Ecto neural progenitor cell (in vitro differentiated cells): ENCODE measurements at places on chromosomes 4 and X.

- no peak for DNase-seq
These were observed 59.1 kb downstream of the EDNRA start for GRCh38 chr4:147539959-147540358.

DNA sequence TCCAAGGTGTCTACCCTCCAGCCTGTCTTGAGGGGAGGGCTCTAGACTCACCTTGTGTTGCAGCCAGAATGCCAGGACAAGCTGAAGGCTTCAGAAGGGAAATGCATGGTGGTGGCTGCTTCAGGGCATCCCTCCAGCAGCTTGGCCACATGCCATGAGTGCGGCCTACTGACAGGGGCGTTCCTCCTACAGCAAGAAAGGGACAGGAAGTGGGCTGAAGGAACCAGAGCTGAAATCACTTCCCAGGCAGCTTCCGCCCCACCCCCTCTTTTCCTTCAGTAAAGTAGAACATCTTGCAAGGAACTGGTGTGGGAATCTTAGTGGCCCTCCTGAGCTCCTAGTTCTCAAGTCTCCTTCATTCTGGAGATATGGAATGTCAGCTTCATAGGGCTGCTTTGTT lies 167.5 kb upstream of the DGKK start:
- DNase-seq: no peak

GRCh38 chrX:2766906-2767305 lies 15.1 kb downstream of the XG start:
- no peak for DNase-seq

- no peak for DNase-seq
These were observed 129.4 kb upstream of the SH3RF1 start for GRCh38 chr4:169399976-169400767.

DNA sequence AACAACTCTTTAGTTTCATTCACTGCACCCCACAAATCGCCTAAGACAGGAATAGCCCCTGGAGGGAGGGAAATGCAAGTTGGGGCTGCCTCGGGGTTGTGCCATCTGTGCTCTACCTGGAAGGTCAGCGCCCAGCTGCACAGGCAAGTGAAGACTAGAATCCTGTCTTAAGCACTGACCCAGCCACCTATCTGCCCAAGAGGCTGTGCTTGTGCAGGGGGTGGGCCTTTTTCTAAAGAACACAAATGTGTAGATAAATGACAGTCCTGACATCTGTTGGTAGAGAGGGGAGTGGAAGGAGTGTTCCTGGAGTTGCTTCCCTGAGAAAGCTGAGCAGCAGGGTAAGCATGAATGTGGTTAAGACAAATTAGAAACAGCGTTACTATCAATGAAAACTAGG lies 15.7 kb downstream of the ZNF518B start:
- no peak for DNase-seq

- no peak for DNase-seq
These were observed 76.9 kb downstream of the EGF start for GRCh38 chr4:109989618-109990017.

- no peak for DNase-seq
These were observed 131.7 kb upstream of the INTU start for GRCh38 chr4:127501103-127501502.

- DNase-seq: no peak
These were observed 41.5 kb upstream of the AGA start for GRCh38 chr4:177483760-177484159.

- no peak for DNase-seq
These were observed 20.6 kb upstream of the CLDN24 start for GRCh38 chr4:183342541-183343533.

- DNase-seq: no peak
These were observed 3.7 kb downstream of the PRDM5 start for GRCh38 chr4:120918788-120919187.

DNA sequence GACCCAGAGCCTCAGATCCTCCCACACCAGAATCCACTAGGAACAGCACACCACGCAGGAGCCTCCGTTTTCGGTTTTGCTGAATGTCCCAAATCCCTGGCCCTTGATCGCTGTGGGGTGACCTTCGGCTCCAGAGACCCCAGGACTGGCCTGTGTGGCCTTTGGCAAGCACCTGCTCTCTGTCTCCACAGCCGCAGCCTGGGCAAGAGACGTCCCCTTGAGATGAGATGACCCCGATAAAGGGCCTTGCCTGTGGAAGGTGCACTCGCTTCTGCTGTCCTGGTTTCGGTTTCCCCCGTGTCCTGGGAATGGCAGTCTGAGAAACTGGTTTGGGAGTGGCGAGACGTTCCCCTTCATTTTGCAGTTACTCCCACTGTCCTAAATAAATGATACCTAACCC lies 9.6 kb downstream of the PSAPL1 start:
- DNase-seq: peak; percentile 45

DNA sequence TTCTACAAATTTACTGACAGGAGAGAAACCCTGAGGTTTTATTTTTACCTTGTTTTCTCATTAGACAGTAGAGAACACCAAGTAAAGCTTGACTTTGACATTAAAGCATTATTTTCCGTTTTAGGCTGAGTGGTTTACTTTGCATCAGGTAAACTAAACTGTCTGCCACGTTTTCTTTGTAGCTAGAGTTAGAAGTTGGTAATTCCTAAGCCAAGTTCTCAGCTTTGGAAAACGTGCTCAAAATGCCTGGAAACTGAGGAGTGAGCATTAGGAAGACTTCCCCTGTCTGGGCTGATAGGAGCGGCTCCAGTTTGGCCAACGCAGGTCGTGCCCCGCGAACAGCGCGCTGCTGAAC lies 819 bp downstream of the PDLIM3 start:
- no peak for DNase-seq
